Esophagus muscularis mucosa (tissue), 4 donors: ENCODE measurements at places on chromosomes 13 and 19. TPM values are rescaled to one million over a fixed set of nuclear protein-coding genes. Genes with fewer than 3 reads are reported as not detected.

GRCh38 chr13:32300920-32301319 is 14.2 kb downstream of the ZAR1L start:
- no peak for DNase-seq

DNA sequence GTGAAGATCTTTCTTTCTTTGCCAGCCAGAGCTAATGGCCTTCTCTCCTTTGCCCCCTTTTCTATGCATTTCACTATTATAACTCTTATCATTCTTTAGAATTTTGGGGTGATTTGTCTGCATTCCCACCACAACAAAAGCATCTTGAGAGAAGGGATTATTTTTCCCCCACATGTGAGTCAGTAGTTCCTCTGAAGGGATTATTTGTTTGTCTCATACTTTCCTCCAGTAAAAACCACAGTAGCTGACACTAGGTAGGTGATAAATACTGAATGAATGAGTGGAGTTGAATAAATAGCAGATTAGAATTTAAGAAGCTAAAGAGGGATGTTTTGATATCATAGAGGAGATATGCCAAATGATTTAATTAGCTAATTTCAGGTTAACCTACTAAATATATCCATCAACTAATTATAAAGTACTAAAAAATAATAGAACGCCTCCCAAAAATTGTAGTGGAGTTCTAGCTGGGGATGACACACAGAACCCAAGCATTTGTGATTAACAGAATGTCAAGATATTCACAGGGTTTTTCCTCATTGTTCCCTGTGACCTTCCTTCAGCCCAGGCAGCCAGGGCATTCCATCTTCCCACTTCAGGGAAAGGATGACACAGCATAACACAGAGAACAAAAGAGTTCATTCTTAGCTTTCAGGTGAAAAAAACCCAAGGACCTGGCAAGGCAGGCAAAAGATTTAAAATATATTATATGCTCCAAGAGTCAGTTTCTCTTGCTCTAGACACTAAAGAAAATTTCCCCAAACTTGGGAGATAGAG is 3.5 kb upstream of the TBC1D4 start:
- no peak for DNase-seq

GRCh38 chr13:78046331-78046730 is 127.7 kb upstream of the EDNRB start:
- no peak for DNase-seq

DNA sequence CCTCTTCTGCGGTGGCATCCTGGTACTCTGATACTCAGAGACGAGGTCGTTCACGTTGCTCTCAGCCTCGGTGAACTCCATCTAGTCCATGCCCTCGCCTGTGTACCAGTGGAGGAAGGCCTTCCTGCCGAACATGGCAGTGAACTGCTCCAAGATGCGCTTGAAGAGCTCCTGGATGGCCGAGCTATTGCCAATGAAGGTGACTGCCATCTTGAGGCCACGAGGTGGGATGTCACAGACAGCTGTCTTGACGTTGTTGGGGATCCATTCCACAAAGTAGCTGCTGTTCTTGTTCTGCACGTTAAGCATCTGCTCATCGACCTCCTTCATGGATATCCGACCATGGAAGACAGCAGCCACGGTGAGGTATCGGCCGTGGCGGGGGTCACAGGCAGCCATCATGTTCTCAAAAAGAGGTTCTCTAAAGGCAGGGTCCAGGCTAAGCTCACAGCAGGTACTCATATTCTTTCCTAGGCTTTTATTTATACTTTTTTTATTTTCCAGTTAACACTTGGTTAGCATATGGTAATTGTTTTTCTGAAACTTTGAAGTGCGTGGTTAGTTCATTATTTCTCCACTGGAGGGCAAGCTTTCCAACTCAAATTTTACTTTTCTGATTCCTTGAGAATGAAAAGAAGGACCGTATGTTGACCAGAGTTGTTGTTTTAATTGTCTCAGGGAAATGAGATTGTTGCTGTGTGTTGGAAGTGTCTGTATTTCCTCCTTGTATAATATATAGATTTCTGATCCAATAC is 72.4 kb upstream of the RGCC start:
- no peak for DNase-seq

DNA sequence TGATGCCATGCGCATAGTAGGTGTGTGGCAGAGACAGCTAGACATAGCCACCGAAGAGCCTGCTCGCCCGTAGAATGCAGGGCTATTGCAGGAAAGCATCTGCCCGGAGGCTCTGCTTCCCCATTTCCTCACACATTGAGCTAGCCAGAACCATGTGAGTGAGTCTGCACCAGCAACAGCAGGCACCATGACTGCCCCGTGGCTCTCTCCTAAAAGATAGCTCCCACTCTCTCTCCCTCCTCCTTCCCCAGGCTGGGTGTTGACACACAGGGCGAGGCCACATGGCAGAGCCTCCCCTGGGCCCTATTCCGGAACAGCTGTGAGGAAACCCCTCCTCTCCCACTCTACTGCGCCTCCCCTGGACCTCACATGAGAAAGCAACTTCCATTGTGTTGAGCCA is 52.3 kb upstream of the ATP12A start:
- no peak for DNase-seq

GRCh38 chr19:3440082-3440481 is 40.2 kb downstream of the SMIM24 start:
- no peak for DNase-seq

GRCh38 chr19:39970425-39970674 is 615 bp upstream of the PSMC4 start:
- DNase-seq: no peak

GRCh38 chr19:55257461-55258420 is 1.1 kb downstream of the PPP6R1 start:
- no peak for DNase-seq

- no peak for DNase-seq
Measured at GRCh38 chr13:49693191-49693733, 2.0 kb upstream of the EBPL start.

- DNase-seq: no peak
Measured at GRCh38 chr13:49214917-49215376, 5.2 kb upstream of the MLNR start.

DNA sequence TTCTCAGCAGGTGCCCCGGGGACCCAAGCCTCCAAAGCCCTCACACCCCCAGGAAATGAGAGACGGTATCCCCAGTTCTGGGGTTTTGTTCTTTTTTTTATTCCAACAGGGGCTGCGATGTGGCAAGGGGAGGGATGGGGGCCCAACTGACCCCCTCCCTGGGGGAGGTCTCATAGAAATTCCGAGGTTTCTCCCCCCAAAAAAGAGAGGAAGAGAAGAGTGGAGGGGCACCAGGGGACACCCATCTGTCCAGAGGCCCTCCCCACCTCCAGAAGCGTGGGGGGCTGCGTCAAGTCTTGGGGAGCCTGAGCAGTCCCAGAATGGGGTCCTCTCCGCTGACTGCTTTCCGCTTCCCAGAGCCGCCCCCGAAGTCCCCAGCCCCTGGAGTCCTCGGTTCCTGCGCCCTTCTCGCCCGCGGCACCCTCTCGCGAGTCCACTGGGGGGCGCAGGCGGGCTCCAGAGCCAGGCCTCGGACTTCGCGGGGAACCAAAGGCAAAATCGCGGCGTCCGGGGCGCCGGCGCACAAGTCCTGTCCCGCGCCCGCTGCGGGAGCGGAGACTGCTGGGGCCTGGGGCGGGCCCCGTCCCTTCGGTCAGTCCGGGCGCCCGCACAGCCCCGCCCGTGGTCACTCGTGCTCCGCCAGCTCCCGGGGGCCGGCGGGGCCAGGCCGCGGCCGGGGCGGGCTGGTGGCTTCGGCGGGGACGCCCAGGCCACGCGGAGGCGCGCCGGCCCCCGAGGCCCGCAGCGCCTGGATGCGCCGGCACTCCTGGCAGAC is 4.4 kb upstream of the ATP1A3 start:
- DNase-seq: no peak

GRCh38 chr19:13831537-13832467 is 36.6 kb downstream of the ZSWIM4 start:
- DNase-seq: no peak

ZNF615 gene
- 13.4 TPM for total RNA-seq

IRGC gene
- not detected for total RNA-seq

FCGBP gene
- total RNA-seq: 2.1 TPM

CGB2 gene
- total RNA-seq: not detected

ZNF541 gene
- 0.23 TPM for total RNA-seq
